Pancreas (tissue), 10 donors: ENCODE measurements at places on chromosomes 16 and 17.

- no peak for DNase-seq
Measured at GRCh38 chr16:56615353-56615752, 7.0 kb downstream of the MT2A start.

DNA sequence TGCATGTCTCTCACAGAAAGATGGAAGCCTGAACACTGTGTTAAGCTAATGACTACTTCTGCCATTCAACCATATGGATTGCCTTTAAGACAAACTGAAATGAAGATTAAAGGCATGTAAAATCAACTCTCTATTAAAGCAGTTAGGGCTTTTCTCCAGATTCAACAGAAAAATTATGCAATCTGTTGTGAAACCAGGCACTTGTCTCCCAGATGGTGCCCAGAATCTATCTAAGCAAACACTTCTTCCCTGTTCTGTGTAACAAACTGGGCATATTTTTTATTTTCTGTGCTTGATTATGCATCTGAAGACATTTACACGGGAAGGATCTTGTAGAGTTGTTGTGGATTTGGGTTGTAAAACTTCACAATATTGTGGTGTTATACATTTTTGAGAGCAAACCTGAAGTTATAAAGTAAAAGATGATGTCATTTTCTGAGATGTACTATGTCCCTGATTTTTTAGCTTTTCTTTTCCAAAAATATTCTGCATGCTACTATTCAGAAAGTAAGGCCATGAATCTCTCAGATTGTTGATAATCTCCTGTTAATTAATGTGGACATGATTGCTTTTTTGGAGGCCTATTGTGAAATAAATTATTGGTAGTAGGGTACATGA, 1550.3 kb downstream of the CDH8 start:
- DNase-seq = no peak

DNA sequence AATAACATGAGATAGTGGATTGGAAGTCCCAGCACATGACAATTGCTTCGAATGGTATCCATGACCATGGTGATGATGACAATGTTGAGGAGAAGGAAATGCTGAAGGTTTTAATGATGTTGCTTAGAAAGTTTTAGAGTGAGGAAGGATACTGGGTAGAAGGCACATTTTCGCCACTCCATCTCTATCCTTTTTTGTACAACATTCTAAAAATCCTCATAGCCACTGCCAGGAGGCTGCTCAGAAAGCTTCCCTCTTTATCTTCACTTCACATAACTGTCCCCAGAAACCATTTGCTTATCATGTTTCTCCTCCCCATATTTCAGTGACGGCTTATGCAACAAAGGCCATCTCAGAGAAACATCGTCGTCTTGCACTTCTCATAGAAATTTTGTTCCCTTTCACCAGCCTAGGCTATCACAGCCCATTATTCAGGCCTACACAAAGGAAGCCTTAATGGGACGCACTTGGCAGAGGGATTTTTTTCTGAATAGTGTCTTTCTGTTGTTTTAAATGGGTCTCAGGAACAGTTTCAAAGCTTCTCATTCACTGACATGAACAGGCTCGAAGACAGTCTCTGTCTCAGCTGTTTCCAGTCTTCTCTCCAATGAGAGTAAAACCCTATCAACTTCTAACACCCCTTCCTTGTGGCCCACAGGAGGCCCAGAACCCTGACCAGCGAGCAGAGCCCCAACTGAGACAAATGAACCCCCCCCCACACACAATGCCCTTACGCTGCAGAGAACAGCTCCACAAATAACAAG, 506.7 kb downstream of the HAPSTR1 start:
- no peak for DNase-seq

DNA sequence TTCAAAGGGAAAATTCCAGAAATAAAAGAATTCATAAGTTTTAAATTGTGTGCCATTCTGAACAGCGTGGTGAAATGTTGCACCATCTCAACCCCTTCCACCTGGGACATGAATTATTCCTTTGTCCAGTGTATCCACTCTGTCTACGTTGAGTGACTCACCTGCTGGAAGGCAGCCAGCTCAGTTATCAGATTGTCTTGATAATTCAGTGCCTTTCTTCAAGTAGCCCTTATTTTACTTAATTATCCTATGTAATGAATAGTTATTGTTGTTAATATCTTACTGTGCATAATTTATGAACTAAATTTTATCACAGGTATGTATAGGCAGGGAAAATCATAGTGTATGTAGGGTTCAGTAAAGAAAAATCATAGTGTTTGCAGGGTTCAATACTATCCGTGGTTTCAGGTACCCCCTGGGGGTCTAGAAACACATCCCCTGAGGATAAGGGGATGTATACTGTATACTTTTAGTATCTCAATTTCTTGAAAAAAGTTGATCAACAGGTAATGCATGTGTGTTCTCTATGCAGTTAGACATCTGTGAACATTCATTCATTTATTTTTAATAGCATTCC, 7.7 kb upstream of the PCTP start:
- peak; percentile 32 for DNase-seq

- peak; percentile 38 for DNase-seq
Measured at GRCh38 chr16:24700549-24701392, 28.7 kb upstream of the TNRC6A start.

DNA sequence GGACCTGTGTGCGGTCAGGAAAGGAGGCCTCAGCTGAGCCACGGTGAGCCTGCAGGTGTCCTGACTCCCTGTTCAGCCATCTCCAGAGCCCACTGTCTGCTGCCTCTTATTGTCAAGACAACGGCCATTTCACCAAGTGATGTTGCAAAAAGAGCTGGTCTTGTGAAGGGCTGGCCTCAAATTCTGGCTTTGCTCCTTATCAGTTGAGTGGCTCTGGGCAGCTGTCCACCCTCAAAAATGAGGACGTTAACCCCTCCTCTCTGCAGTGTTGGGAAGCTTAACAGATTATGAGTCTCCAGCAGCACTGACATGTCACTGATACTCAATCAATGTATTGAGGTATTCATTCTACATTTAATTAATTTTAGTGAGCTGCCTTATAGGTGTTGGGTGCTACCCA, 171.1 kb upstream of the TOX3 start:
- no peak for DNase-seq

- DNase-seq = no peak
Measured at GRCh38 chr17:36107660-36108059, 4.0 kb downstream of the CCL4 start.

DNA sequence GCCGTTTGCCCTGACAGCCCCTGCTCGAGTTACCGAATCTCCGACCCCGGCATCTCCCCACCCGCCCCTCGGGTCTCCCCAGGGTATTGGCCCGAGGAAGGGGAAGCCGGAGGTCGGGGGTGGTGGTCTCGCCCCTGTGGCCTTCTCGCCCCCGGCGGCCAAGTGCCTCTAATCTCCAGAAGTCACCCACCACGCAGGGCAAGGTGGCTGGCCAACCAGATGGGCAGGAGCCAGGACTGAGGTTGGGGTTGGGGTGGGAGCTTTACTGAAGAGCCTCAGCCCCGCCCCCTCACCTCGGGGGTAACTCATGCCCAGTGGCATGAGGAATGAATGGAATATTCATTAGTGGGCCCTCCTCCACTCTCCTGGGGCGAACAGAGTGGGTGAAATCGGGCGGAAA, 637 bp downstream of the DHRS11 start:
- DNase-seq = peak; percentile 57

DNA sequence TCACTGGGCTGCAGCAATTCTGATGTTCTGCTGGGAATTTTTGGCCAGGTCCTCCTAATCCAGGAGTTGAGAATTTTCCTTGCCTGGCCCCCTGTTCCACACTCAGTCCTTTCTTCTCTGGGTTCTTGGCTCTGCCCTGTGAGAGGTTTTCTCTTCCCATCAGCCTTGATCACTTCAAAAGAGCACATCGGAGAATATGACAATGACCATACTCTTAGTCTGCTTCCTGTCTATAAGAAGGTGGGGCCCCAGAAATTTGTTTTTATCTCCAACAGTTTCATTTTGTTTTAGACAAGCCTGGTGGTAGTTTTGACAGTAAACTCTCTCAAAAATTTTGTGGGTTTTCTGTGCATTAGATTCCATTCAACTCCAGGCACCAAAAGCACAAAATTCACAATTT, 70.7 kb downstream of the C17orf67 start:
- no peak for DNase-seq

DNA sequence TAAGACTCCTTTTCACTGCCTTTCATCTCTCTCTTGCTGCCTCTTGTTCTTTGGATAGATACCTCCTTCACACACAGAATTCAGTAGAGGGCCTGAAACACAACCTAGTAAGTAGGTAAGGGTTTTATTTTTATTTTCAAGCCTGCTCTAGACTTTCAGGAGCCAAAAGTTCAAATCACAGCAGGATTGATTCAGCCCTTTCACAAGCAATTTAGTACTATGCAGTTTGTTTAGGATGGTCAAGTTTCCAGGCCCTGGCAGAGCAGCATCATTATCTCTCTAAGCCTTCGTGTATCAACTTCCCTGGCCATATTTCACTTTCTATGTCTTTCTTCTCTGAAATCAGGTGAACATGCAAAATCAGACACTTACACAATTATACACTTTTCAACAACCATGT, 148.8 kb upstream of the CORO6 start:
- no peak for DNase-seq

- DNase-seq = no peak
Measured at GRCh38 chr17:2975469-2975958, 87.9 kb downstream of the OR1D5 start.

GRCh38 chr16:18832006-18832405, 30.7 kb upstream of the ARL6IP1 start:
- no peak for DNase-seq

GRCh38 chr17:59963738-59964481, 630 bp downstream of the RNFT1 start:
- DNase-seq = peak; percentile 23

GRCh38 chr17:37802712-37803416, 58.0 kb upstream of the HNF1B start:
- DNase-seq = no peak

DNA sequence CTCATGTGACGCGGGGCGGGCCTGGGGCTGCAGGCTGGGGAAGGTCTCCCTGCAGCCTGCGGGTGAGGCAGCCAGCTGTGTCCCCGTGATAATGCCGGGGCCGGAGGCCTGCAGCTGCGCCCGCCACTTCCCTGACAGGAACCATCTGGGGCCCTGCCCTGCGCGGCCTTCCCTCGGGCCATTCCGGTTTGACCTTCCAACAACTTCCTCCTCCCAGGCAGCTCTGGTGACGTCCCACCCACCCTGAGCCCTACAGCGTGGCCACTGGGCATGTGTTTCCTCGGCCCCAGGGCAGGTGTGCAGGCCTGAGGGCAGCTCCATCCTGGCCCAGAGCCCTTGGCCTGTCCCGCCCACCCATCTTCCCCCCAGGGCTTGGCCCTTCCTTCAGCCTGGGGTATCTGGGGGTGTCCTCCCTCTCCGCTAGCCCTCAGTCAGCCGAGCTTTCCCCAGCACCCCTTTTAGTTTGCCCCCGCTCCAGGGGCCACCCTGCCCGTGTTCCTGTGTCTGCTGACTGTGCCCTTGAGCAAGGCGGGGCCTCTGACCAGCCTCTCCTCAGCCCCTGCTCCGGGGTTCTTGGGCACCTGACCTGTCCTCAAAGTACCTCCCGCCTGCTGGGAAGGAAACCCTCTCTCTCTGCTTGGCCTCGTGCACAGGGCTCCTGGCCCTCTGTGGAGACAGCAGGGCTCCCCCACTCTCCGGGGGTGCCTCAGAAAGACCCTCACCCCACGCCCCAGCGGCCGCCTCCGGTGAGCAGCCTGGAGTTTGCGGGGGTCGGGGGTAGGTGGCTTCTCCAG, at the start of gene CBFA2T3:
Gene CBFA2T3, minus strand, starts transcription at position 190 of the 794 bp plus-strand sequence. CDS start 400 bp downstream, outside the sequence.
- DNase-seq = peak; percentile 57

GRCh38 chr16:77262971-77263370, 63.8 kb downstream of the SYCE1L start:
- DNase-seq = no peak

- peak; percentile 77 for DNase-seq
Measured at GRCh38 chr16:85753559-85753958, 2.7 kb upstream of the C16orf74 start.

GRCh38 chr17:66807182-66807581, 27.7 kb upstream of the CACNG5 start:
- peak; percentile 83 for DNase-seq

DNA sequence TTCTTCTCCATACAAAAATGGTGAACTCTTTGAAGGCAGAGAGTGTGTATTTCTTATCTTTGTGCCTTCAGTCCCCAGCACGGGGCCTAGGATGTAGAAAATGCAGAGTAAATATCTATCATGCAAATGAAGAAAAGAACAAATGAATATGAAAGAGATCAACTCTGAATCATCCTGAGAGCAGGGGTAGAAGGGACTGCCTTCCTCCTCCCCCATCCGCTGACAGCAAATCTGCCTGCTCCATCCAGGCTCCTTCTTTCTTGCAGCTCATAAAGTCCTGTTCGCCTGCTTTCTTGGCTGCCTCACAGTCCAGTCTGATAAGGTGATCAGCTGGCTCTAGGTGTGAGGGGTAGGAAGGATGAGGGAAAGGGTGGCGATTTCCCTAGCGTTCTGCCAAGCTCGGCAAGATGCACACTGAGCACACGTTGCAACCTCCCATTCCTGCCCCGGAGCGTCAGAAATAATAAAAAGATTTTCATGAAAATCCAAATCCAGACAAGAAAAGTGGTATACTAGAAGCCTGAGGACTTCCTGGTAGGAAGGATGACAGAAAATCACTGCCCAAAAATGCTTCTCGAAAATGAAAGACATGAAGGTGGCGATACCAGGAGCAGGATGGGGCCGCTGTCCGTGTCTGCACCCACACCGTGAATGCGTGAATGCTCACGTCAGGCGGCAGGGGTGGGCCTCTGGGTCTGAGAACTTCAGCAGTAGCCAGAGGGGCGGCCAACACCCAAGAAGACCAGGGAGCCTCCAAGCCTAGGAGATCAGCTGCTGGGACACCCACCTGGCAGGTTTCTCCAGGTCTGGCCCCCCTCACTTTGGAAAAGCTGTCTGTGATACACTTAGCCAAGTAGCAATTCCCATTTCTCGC, 67.1 kb downstream of the VPS53 start:
- no peak for DNase-seq

DNA sequence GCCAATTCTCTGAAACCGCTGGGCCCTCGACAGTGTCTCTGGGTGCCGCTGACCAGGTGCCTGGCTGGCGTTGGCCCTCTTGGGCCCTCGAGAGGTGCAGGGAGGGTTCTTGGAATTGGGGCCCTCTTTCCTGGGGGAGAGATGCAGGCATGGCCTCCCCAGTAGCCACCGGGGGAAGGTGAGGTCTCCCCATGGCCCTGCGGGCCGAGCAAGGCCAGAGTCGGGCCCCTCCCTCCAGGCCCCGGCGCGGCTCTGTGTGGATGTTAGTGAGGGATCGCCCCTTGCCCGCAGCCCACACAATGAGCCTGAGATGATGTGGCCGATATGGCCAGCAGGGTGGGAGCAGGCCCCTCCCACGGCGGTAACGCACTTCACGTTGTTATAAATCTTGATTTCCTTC, 23.1 kb upstream of the C1QTNF8 start:
- no peak for DNase-seq

- no peak for DNase-seq
Measured at GRCh38 chr16:26491101-26491670, 575.5 kb upstream of the C16orf82 start.

- DNase-seq = no peak
Measured at GRCh38 chr16:70480127-70481105, 26.0 kb downstream of the FCSK start.

DNA sequence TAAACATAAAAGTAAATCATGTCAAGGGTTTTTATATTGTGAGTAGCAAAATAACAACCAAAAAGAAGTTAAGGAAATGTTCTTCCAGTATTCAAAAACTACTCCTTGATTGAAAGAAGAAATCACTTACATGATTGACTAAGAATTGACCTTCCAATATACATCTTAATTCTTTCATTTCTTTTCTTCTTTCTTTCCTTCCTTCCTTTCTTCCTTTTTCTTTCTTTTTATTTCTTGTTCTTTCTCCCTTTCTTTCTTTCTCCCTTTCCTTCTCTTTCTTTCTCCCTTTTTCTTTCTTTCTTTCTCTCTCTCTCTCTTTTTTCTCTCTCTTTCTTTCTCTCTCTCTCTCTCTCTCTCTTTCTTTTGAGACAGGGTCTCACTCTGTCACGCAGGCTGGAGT, 60.7 kb upstream of the SOX9 start:
- DNase-seq = no peak
